ELF-1 (cell line): ENCODE measurements at places on chromosomes 4 and X.

DNA sequence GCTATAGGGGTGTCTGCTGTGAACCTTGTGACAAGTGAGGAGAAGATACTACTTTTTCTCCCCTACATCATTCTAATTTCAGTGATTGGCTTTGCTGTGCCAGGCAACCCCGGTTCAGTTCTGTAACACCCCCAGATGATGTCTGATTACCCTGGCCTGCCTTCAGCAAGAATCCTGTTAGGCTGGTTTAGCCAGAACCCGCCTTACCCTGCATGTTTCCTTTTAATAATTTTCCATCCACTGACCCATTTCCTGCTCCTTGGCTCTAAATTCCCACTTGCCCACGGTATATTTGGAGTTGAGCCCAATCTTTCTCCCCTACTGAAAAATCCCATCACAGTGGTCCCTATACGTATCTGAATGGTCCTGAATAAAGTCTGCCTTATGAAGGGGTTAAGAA is 46.5 kb upstream of the HPSE start:
- no peak for DNase-seq

DNA sequence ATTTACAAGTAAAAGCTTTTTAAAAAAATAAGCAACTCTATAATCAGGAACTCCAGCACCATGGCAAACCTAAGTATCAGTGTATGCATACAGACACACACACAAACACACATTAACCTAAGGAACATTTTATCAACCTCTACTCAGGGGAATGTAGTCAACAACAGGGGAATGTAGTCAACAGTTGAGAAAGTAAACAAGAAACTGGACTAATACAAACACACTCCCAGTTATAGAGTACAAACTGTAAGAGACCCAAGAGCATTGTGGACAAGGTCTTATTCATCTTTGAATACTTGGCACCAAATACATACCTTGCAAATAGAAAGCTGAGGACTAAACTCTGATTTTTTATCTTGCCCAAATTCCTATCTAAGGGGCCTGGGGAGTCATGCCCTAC is 36.2 kb downstream of the PAPSS1 start:
- DNase-seq, result no peak

GRCh38 chr4:115873048-115873447 is 759.6 kb upstream of the NDST4 start:
- no peak for DNase-seq

GRCh38 chr4:20359692-20360091 is 108.0 kb downstream of the SLIT2 start:
- DNase-seq, result no peak
